Omental fat pad (tissue), 4 donors: ENCODE measurements at places on chromosomes 5 and 9. TPM values are rescaled to one million over a fixed set of nuclear protein-coding genes. Genes with fewer than 3 reads are reported as not detected.

Gene MYMK
- total RNA-seq, result not detected

Gene WNT8A
- total RNA-seq, result not detected

Gene FSTL4
- 0.32 TPM for total RNA-seq

Gene RIMOC1
- total RNA-seq, result 16.9 TPM

Gene MRPS2
- total RNA-seq, result 23.5 TPM

Gene SPATA9
- total RNA-seq, result 0.96 TPM

Gene PCDHGA5
- 3.6 TPM for total RNA-seq

Gene SCGB3A2
- total RNA-seq, result not detected

Gene BSPRY
- 0.19 TPM for total RNA-seq

Gene FCN2
- 2.6 TPM for total RNA-seq

DNA sequence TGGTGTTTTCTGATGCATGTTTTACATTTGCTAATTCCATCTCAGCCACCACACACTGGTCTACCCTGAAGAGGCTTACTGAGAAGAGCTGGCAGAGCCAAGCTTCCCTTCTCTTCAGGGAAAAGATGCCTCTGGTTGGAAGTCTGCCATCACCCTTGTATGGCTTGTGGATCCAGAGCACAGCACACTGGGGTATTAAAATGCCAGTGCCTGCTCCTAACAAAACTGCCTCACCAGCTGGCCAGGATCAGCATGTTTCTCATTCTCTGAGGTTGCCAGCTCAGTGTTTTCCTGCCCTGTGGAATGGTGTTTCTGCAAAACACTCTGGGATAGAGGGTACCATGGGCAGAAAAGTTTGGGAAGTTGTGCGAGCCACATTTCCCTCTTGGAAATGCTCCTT lies 31.6 kb upstream of the ZNF618 start:
- no peak for DNase-seq

GRCh38 chr9:125409217-125409636 lies 147.6 kb downstream of the GAPVD1 start:
- DNase-seq, result no peak

DNA sequence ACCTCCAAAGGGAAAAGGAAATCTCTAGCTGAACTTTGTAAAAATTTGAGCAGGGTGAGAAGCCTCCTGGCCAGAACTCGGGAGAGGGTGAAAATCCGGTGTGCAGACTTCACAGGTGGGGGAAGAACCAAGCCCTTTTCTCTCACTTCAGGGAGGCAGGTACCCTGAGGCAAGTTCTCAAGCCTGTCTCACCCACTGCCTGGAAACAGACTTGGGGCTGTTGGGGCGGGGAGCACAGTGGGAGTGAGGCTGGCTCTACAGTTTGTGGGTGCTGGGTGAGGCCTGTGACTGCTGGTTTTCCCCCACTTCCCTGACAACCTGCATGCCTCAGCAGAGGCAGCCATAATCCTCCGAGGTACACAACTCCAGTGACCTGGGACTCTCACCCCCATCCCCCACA lies 187.1 kb downstream of the KIF4B start:
- DNase-seq, result no peak

DNA sequence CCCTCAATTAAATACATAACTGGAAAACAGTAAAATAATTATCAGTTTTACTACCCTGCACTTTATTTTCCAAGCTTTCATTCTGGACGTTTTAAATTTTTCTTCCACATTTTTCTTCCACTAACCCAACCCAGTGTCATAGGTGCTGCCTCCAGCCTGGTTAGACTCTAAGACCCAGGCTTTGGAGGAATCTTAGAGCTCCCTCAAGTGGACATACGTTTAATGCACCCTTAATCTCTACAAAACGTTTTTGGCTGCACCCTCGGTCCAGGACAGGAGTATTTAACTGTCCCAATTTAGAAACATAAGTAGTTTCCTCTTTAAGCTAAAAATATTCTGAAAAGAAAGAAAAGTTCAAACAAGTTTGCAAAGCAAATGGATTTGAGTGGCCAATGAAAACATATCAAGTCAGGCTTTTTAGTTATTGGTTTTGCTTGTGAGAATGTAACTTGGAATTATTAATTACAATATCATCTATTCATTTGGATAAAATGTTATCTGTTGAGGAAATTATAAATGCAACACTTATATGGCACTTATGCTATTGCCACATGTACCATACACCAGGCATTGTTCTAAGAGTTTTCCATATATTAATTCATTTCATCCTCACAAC lies 38.9 kb downstream of the CDH6 start:
- DNase-seq, result no peak

DNA sequence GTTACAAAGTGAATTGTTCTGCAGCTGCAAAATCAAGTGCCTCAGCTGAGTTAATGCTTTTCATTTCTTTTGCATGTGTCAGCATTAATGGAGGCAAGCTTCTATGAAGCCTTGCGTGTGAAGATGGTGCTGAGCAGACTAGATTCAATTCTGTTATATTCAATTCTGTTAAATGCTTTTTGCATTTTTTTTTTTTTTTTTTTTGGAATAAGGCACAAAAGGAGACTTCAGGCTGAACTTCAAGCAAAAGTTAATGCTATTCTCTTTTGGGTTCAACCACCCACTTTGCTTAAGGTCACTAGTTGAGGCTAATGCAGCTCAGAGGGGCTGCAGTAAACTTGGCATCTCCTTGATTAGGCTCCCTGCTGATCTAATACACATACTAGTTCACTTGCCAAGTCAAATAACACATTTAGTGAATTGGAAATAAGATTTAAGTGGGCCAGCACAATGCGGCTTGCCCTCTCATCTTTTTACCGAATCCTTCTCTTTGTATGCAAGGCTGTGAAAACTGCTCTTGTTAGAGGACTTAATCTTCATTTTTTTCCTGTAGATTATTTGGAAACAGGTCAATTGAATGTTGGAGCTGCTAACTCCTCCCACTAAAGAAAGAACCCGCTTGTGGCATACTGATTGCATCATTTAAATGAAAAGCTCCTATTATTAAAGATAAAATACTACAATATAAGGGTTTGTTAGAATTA lies 1020.2 kb downstream of the NR2F1-AS1 start:
- DNase-seq, result no peak

- DNase-seq, result no peak
Observed at GRCh38 chr9:95506678-95507463, 9.9 kb downstream of the PTCH1 start.

- no peak for DNase-seq
Observed at GRCh38 chr5:56480705-56481427, 247.7 kb upstream of the ANKRD55 start.

DNA sequence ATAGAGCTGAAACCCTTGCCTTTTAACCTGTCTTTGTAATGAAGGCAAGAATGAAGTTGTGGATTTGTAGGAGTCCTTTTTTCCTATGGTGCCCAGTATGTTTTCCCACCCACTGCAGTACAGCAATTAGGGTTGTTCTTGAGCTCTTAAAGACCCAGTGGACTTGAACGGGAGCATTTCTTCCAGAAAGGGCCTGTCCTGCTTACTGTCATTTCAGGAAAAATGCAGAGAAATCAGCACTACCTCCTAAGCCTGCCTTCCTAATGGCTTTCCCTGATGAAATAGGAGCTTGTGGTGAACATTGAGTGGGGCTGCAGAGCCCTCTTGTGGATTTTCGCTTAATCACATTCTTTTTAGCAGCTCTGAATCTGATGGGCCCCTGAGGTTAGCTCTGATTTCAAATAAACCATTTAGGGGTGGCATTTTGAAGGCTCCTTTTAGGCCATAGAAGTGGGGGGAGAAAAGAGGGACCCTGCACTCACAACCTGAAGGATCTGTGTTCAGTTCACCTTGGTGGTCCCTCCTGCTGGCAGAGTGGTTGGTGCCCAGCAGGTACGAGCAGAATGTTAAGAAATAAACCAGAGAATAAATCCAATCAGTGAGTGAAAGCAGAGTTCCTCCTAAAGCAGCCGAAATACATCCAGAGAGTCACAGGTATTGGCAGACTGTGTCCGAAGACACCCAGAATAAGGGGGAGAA lies 188.0 kb upstream of the KLF9 start:
- no peak for DNase-seq

GRCh38 chr5:109567374-109568044 lies 122.2 kb upstream of the MAN2A1 start:
- DNase-seq, result no peak

GRCh38 chr9:129321286-129322021 lies 143.4 kb upstream of the IER5L start:
- no peak for DNase-seq

- DNase-seq, result no peak
Observed at GRCh38 chr5:124641154-124641792, 105.2 kb downstream of the ZNF608 start.

DNA sequence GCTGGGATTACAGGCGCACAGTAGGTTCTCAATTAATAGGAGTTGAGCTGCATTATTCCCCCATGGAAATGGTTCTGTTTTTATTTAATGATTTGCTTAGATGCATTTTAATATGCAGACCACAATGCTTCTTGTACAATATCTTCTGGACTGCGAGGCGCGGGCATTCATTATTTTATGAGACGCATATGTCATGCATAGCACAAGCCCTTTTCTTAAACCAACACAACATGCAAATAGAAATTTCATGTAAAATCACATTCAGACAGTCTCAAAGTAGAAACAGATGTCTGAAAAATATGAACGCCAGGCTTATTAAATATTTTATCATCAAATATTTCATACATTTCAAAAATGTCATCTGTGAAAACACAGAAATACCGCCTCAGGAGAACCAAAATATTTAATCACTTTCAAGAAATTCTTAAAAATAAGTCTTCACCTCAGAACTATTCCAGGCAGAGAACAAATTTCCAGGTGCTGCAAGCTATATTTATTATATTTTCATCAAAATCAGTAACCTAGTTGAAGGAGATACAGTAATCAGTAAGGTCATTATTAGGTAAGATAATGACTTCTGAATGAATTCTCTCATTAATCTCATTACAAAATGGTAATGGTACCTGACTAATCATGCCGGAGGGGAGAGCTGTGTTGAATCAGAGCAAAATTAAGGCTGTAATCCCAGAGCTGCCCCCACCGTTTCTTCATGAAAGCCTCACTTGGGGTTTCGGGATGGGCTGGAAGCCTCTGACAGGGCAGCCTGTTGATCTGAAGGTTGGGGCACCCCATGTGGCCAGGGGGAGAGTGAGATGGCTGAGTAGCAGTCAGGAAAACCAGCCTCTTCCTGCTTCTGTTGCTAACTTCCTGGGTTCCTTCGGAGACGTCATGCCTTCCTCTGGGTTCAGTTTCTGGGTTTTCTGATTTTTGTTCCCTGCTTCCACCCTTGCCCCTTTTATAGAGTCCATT lies 133.9 kb upstream of the ZNF618 start:
- DNase-seq, result no peak

DNA sequence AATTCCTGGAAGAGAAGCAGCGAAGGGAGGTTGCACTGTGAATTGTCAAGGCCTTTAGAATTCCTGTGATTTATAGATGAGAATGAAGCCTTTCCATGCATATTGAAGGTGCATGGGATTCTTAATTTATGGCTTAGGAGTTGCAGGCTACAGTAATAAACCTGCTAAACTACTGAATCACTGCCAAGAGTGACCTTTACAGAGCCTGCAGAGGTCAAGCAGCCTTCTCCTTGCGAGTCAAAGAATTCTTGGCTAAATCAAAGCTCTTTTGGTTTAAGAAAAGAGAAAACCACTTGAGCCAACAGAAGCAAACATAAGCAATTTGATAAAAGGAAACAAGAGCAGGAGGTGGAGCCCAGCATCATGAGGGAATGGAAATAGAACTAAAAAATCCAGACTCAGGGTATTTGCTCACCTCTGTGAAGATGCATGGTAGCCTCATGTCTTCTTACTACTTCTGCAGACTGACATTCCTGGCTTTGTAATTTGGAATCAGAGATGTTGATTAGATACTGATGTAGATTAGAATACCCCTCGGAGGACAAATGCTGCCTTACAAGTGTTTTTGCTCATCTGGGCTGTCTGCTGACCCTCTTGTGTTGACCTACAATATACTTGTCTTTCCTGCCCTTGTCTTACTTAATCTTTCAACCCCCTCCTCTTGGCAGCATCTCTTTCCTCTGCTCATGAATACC lies 90.3 kb upstream of the IFNK start:
- DNase-seq, result no peak

GRCh38 chr9:14373706-14374105 lies 59.8 kb upstream of the NFIB start:
- DNase-seq, result no peak

DNA sequence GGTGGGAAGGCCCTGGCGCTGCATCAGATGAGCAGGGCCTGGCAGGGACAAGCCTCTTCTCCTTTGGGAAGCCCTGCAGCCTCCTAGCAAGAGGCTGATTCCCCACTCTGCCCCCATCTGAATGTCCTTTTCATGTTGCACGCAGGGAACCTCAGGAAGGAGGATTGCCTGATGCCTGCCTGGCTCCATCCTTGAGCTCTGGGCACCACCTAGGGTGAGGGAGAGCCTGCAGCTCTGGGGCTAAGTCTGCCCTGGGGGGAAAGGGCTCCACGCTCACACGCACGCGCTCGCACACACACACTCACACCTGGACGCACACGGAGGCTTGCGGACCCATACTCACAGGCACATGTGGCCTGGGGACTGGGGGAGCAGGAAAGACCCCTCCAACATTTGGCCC lies 86.6 kb downstream of the LMX1B start:
- no peak for DNase-seq

GRCh38 chr5:164921722-164922121 lies 1416.3 kb downstream of the MAT2B start:
- DNase-seq, result no peak

GRCh38 chr5:152638996-152639552 lies 234.0 kb upstream of the NMUR2 start:
- no peak for DNase-seq

DNA sequence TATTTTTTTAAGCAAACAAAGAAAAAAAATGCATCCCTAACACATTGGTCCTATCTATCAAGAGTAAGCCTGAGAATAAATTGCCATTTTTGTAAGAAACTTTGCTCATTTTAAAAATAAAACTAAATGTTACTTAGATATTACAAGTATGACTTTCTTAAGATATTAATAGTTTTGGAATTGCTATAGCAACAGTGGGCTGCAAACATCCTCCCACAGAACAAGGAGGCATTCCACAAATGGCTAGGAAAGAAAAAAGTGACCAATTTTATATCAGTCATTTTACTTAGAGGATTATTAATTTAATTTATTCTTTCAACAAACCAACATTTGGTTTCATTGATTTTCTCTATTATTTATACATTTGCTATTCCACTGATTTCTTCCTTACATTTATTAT lies 63.7 kb downstream of the LURAP1L start:
- DNase-seq, result no peak
